ENCODE measurements at places on chromosomes 4 and X.

GRCh38 chr4:70589785-70590184 is 2.3 kb upstream of the AMBN start:
- DNase-seq, result peak; percentile 39

GRCh38 chr4:2860391-2861348 is 17.0 kb downstream of the ADD1 start:
- DNase-seq, result no peak

DNA sequence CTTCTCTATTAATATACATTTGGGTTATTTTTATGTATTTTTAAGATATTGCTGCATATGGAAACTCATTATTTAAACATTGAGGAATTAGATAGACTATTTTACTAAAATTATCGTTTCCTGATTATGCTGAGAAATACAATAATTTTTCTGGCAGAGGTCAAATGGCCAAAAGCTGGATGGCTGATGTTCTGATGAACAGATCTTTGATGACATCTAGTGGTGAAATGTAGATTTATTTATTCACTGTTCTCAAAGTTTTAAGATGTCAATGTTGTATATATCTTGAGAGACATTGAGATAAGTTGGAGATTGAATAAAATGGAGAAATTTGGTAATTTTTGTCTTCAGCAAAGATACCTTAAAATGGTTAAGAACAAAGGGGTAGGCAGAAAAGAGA is 96.2 kb downstream of the UGT8 start:
- DNase-seq, result peak; percentile 7

GRCh38 chr4:120065974-120066516 is 603 bp downstream of the MAD2L1 start:
- peak; percentile 48 for DNase-seq

GRCh38 chr4:163092093-163092492 is 74.6 kb downstream of the NAF1 start:
- DNase-seq, result no peak

GRCh38 chrX:20300822-20301221 is 34.1 kb upstream of the RPS6KA3 start:
- no peak for DNase-seq

DNA sequence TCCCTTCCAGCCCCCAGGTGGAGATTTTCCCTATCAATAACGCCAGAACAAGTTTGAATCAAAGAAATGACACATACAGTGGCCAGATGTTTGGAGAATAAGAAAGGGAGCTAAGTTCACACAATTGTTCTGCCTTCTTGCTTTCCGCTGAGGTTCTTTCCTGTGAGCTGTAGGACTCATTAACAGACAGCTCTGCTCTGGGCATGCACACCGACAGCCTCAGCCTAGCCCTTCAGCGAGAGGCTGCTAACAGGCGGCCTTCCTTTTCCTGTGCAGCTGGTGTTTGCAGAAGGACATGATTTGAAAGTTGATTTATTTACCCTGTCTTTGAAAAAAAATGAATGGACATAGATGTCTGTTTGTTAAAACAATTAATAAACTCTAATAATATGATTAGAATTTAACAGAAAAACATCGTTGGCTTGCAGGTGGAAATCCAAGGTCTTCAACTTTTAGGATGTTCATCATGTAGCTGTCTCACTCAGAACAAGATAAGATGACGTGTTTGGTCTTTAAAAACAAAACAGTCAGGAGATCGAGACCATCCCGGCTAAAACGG is 183.3 kb downstream of the KDR start:
- DNase-seq, result peak; percentile 15

DNA sequence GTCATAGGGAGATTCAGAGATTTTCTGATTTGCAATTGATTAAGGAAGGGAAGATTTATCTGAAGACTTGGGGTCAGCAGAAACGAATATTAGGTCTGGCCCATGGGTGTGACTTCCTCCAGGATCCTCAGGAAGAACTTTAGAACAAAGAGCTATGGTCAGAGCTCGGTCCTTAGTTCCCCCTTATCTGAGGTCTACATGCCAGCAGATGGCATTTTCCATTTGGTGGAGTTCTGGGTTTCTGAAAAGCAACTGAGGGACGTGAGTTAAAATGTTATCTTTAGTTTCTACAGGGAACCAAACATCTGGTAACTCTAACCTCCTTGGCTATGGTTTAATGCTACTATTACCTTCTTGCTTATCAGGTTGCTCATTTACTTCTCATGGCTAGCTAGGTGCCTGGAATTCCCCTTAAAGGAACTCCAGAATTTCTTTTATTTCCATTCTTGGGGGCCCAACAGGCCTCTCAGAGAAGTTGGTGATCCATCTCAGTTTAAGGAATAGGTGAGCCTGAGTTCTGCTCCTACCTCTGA is 40.7 kb downstream of the KLF3 start:
- DNase-seq, result no peak

GRCh38 chr4:56657128-56657527 is 24.0 kb downstream of the HOPX start:
- no peak for DNase-seq

DNA sequence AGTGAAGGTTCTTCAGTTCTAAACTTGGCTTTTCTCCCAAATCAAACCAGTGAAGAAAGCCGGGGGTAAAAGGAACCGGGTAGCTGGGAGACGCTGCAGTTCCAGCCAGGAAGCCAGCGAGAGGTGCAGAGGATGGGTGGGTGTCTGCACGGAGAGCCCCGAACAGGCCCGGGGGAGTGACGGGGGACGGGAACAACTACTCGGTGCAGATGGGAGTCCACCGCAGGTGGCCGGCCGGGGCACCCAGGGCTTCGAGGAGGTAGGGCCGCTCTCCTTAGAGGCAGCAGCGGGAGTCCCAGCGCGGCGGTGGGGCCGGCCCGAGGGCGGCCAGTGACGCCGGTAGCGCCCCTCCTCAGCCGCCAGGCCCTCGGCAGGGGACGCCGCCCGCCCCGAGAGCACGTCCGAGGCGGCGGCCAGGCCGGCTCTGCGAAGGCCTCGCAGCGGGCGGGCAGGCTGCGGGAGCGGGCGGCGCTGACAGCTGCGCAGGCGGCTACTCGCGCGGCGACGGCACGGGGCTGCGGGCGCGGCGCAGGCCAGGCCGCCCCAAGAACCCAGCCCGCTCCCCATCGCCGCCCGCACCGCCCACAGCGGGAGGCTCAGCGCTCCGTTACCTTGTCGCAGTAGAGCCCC is 449 bp downstream of the FBXL5 start:
- DNase-seq, result no peak

- DNase-seq, result no peak
These were observed 84.6 kb upstream of the PACRGL start for GRCh38 chr4:20615486-20616260.

DNA sequence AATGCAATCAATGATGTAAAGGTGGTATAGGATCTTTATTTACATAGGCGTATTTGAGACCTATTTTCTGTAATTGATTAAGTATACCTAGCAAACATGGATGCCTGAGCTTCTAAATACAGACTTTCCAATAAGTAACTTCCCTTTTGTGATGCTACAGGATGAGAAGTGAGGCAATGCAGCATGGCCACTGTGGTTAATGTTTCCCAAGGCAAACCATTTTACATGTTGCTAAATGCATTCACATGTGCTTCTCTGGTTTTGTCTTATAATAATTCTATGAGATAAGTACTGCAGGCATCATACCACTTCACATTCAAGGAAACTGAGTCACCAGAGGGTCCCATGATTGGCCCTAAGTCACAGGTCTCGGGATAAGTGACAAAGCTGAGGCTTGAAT is 35.7 kb upstream of the NKX3-2 start:
- no peak for DNase-seq

Measured in GM20000 (cell line).